ENCODE measurements at places on chromosomes 4 and X. TPM values are rescaled to one million over a fixed set of nuclear protein-coding genes. Genes with fewer than 3 reads are reported as not detected.

Gene TAF7L
- 0.16 TPM for total RNA-seq

Gene MAGEA9B
- not detected for total RNA-seq

Gene POU4F2
- total RNA-seq = not detected

Gene SLC25A31
- not detected for total RNA-seq

Gene SRPK3
- 0.33 TPM for total RNA-seq

Gene CTAG1B
- total RNA-seq = not detected

Gene RGN
- 3.8 TPM for total RNA-seq

Gene JCHAIN
- 0.33 TPM for total RNA-seq

Gene CYSLTR1
- not detected for total RNA-seq

Gene TRPC5OS
- total RNA-seq = not detected

Gene USP17L17
- not detected for total RNA-seq

Gene AFM
- total RNA-seq = not detected

Gene SOD3
- total RNA-seq = not detected

Gene CT45A3
- total RNA-seq = not detected

Gene PQBP1
- 88.0 TPM for total RNA-seq

Gene SMPX
- total RNA-seq = not detected

Gene ADGRA3
- 42.3 TPM for total RNA-seq

Gene TCEAL7
- total RNA-seq = 6.8 TPM

Gene ETDA
- not detected for total RNA-seq

Gene SPP1
- total RNA-seq = 1.3 TPM

Gene RRH
- not detected for total RNA-seq

Gene PWWP3B
- total RNA-seq = 1.2 TPM

Gene MAGEC1
- total RNA-seq = not detected

Gene GRIA2
- total RNA-seq = not detected

Gene CCDC110
- 0.17 TPM for total RNA-seq

Gene GYPB
- total RNA-seq = not detected

Gene COL25A1
- not detected for total RNA-seq

Gene TNIP2
- total RNA-seq = 32.5 TPM

Gene CCDC160
- under 0.01 TPM for total RNA-seq

Gene FAM9C
- not detected for total RNA-seq

Gene TEX11
- not detected for total RNA-seq

Gene CLDN22
- not detected for total RNA-seq

Gene TLR10
- total RNA-seq = not detected

Gene CPZ
- not detected for total RNA-seq

Gene LANCL3
- total RNA-seq = 1.4 TPM

Gene POF1B
- total RNA-seq = under 0.01 TPM

Gene CTAG2
- total RNA-seq = not detected

Gene FGFBP2
- total RNA-seq = not detected
